ENCODE measurements at places on chromosomes 5 and 9.

GRCh38 chr9:117188394-117188793, 226.5 kb downstream of the ASTN2 start:
- ATAC-seq: no peak

DNA sequence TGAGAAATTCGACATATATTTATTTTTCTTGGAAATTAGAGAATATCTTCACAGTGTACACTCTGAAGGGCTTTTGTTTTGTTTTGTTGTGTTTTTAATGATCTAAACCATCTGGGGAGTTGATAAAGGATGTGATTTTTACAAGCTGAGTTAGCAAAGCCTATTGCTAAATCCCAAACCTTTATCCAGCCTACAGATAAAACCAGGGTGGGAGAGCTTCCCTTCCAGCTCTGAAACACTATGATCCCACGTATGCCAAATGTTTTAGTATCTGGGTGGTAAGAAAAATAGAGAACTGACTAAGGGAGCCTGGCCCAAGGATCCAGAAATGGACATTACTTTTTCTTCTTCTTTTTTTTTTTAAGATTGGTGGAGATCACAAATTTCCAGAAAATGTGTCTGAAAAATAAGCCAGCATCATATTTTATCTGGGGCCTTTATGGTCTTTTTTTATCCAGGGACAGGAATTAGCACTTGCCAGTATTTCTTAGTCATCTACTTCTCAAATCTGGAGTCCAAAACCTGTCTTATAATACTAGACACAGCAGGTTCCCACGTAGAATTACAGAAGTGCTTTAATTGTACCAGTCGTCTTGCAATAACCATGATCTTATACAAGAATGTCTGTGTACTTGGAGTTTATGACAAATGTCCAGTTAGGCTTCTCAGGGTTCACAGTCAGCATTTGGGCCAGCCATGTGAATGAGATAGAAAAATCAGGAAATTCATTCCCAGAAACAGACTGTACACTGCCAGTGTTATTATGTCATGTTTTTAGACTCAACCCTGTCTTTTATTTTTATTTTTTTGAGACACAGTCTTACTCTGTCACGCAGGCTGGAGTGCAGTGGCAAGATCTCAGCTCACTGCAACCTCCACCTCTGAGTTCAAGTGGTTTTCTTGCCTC, 290.8 kb upstream of the MPDZ start:
- no peak for ATAC-seq

DNA sequence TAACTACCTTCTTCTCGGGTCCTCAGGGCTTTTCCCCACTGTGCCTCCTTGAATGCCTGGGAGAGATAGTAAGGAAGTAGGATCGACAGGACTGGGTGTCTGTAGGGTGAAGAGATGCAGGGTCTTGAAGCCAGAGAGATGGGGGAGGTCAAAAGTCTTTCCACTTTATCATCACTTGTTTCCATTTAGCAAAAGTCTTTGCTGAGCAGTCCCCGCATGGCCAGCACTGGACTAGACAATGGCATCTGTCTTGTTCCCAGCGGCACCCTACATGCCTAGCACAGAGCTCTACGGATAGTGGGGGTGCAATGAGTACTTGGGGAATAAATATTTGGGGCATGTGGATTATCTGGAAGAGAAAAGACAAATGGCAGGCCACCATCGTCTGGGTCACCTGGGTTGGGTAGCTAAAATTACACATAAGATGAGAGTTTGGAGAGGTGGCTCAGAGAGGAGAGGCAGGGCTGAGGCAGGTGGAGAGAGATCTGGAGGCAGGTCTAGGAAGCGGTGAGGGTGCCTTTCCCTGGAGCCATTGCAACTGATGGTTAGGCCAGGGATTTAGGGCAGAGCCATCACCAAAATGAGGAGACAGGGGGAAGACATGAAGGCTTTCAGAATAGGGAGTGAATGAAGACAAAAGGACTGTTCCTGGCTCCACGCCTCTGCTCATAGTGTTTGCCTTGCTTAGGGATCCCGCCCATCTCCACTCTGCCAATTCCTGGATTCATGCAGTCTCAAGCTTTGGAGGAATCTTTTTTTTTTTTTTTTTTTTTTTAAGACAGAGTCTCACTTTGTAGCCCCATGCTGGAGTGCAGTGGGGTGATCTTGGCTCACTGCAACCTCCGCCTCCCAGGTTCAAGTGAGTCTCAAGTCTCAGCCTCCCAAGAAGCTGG, 250.8 kb upstream of the KLF4 start:
- no peak for ATAC-seq

DNA sequence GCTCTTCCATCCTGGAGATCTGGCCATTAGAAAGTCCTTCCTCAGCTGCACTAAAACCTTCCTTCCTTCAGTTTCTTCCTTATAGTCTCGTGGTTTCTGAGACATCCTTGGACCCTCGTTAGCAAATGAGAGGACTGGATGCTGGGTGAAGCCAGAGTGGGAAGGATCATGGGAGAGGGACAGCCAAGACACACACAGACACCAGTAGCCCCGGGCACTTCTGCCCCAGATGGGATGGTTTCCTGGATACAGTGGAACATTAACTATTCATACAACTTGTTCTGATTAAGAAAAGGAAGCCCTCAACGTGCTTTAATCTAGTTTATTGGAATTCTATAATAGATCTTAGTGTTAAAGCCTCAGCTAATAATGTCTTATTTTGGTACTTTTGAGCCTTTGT, 125.5 kb downstream of the SEC61B start:
- ATAC-seq: no peak

DNA sequence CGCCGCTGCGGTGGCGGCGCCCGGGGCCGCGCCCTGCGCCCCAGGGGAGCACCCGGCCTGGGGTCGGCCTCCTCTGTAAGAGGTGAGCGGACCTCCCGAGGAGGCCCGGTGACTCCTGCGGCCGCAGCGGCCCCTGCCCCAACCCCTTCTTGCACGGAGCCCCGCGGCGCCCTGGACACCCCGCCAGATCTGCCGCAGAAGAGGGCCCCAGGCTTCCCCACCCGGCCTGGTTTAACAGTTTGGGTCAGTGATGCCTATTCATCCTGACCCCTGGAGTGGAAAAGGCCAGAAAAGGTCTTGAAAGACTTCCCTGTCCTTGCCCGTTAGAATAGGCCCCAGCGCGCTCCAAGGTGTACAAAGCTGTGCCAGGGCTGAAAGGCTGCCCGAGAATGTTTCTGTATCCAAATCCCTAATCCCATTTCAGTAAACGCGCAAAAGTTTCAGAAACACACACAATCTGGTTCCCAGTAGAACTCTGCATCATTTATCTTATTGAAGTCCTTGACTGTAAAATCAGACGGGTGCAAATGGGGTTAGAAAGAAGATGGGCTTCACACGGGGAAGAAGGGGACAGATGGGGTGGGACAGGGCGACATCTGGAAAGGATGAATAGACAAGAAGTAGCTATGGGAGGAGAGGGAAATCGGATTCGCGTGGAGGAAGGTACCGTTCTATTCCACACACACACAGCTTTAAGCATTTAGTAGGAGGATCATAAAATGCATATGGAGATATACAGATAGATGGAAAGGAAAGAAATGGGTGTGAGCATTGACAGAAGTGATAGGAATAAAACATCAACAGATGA, 1.1 kb upstream of the SSBP2 start:
- no peak for ATAC-seq

Measured in activated CD4-positive, CD25-positive, alpha-beta regulatory T cell treated with anti-CD3 and anti-CD28 coated beads, Interleukin-2, amount 50 U/mL, for 24 hours (primary cell).